ENCODE measurements at places on chromosomes 5 and 9.

GRCh38 chr5:77133061-77133758 is 46.1 kb upstream of the ZBED3 start:
- no peak for DNase-seq

GRCh38 chr5:3787604-3788003 is 192.0 kb downstream of the IRX1 start:
- no peak for DNase-seq

DNA sequence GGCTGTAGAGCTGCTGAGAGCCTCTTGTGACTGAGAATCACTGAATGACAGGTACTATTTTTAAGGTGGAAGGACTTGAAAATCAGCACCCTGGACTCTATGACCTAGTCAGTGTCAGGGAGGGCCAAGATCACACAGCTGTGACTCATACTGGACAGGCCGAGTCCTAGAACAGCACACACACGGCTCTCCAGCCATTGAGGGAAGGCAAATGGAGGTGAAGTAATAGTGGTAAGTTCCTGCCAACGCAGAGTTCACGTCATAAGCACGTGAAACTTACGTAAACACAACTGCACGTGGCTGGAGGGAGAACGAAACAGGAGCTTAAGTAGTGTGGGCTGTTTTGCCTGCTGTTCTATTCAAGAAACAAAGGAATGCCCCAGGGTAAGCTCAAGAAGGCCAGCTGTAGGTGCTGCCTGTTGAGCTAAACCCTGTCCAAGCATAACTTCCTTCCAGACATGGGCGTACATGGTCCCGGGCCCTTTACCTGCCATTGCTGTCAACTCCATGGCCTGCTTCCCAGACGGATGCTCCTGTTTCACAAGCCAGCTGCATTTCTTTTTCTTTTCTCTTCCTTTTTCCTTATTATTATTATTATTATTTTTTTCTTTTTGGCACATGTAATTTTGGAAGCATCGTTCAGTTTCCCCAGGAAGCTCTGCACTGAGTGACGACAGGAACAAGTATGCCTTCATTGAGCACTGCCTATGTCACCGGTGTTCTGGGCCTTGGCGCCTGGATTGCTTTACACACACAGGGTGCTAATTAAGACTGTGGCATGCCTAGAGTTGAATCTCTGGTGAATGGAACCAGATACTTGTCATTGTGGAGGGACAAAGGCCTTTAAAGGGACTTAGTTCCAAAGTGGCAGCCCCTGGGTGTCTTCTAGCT is 10.2 kb upstream of the LCP2 start:
- DNase-seq, result no peak

- DNase-seq, result no peak
Measured at GRCh38 chr9:33315371-33315770, 25.1 kb downstream of the NFX1 start.

DNA sequence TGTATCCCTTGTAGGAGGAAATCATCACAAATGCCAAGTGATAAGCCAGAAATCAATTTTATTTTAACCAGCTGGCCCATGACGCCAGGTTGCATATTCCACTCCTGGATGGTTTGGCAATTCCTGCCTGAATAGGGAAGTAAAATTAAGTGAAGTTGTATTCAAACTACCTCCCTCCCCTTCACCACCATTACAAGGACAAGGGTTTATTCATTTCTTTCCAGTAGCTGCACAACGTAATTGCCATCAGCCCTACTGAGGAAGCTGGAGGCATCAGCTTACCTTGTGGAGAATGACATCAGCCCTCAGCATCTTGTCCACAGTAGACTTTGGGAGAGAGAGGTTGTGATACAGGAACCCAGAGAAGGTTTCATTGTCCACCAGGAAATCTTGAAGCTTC is 66.6 kb downstream of the ABCA1 start:
- DNase-seq, result no peak

GRCh38 chr9:33375238-33375840 is 27.0 kb downstream of the AQP7 start:
- no peak for DNase-seq

DNA sequence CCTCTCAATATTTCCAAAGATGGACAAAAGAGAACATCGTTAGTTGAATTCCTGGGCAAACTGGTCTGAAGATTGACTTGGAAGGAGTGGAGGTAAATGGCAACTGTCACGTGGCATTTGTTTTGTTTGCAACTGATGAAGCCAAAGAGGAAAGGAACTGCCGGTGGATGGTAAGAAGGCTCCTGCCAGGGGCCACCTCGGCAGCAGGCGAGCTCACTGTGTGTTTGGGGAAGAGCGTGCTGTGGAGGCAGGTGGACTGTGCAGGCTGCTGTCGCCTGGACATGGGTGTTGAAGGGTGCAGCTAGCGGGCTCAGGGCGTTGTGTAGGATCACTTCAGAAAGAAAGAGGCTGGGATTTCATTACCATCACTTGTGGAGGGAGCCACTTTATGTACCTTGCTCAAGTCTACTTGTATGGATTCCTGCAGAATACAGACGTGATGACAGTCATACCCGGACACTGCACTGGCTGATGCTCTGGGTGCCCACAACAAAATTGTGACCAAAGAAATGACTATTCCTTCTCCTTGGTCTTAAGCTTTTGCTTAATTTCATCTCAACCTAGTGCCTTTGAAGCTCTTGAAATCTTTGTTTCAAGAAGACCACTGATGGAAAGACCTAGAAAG is 72.7 kb downstream of the MAP1B start:
- no peak for DNase-seq

- DNase-seq, result no peak
Measured at GRCh38 chr5:42855811-42856210, 44.1 kb upstream of the SELENOP start.

DNA sequence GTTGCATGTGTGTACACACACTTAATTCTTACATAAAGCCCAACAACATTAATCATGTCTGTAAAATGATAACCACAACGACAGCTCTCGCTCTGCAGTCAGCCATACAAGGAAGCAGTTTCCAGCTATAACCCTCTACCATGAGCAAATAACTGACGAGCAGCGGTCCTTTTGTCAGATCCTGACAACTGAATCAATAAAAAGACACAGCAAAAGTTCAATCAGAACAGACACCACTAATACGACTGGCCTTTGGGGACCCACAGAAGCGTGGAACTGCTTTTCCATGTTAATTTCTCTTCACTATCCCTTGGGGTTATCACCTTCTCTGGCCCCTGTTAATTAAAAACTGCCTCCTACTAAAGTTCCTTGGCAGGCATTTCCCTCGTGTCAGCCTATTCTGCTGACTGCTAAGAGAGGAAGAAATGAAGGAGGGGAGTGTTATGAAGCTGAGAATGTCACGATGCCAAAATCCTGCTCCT is 722.8 kb upstream of the GRAMD2B start:
- no peak for DNase-seq

GRCh38 chr5:133297293-133297692 is 245.5 kb downstream of the HSPA4 start:
- no peak for DNase-seq

DNA sequence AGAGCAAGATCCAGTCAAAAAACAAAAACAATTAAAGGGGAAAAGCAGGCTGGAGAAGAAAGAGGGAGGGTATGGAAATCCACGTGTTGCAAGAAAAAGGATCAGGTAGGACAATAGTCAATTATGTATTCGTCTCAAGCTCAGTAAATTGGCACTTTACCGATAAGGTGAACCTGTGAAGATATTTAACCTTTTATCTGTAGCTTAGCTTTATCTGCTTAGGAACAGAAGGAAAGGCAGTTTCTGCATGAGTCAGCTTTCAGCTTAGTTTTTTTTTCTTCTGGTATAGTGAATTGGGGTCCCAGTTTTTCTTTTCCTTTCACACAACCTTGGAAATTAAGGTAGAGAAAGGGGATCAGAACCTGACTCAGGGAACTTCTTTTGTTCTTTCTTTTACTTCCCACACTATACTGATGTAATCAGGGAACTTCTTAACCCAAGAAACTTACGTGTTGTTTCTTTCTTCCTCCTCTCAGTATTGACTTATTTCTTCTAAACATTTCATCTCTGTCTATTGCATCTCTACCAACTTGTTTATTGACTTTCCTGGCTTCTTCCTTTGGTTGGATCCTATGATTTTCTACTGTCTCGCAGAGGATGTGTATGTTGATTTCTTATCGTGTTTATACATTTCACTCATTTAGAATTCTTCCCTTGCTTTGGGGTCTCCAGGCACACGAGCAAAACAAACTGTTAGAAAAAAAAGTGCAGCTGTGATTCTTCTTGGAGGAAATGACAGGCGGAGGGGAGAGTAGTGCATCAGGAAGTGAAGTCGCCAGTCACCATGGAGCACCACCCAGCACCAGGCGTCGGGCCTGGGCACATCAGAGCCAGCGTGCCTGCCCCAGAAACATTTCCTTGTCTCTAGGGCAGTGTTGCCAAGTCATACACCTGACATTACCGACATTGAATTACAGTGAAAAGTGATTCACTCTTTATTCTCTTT is 123.0 kb upstream of the LHFPL2 start:
- DNase-seq, result no peak

GRCh38 chr9:133785753-133786370 is 47.7 kb upstream of the SARDH start:
- no peak for DNase-seq

GRCh38 chr5:42507451-42508097 is 84.3 kb downstream of the GHR start:
- DNase-seq, result no peak

DNA sequence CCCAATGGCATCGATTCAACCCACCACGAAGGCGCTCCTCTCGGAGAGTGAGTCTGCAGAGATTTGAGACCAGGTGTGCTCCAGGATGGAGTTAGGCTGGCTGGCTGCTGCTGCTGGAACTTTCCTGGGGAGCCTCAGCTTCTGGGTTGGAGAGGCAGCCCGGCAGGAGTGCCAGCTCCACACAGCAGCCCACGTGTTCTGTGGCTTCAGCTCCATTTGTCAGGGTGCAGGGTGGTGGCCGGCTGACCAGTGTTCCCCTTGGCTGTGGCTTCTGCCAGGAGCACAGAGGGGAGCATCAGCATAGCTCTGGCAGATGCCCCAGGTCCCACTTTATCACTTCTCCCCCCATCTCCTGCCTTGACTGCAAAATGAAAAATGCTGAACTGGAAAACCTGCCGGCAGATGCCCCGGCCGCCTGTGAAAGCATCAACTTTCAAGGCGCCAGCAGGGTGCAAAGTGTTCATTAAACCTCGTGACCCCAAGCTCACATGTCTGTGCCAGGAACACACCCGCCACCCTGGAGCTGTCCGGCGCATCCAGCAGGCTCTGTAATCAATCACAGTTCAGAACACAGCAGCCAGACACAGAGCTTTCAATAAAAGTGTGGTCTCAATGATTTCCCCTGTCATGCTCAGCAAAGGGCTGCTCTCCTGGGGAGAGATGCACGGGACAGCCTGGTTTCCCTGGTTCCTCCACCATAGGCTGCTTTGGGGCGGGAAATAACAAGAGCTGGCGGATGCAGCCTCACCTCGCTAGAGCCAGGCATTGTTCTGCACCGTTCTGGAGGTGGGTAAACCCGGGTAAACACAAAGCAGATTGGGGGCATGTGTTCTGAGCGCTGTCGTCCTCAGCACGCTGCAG is 53.2 kb downstream of the TRIP13 start:
- DNase-seq, result no peak

GRCh38 chr9:86491468-86492266 is 137.5 kb upstream of the TUT7 start:
- no peak for DNase-seq

DNA sequence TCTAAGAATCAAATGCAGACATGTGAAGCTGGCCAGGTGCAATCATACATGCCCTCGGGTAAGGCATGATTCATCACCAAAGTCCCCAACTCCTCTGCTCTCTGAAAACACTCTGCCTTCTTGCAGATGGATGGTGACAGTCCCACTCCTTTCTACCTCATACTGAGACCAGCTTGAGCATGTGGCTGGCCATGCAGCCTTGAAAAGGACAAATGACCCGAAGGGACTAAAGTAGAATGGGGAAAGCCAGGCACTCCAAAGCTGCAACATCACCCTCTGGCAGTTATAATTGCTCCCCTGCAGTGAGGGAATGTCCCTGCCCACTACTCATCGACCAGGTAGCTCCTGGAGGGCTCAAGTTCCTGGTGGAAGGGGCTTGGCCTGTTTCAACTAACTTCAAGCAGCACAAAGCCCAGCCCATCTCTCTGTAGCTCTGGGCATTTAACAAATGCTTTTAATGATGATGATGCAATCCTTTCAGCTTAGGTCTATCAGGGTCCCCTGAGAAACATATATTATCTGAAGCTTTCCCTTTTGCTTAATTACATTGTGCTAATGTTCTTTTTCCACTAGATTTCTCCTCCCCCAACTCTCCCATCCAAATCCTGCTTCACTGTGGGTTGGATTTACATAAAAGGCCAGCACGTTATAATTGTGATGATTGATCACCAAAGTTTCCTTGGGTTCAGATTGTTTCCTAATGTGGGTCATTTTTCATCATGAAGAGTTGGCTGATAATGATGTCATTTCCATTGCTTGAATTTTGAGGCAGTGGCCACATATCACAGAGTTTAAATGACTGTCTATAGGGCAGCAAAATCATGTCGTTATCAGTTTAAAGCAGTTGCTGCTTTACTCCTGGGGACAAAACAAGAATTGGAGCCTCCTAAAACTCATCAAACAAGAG is 436.5 kb upstream of the SLC30A5 start:
- DNase-seq, result no peak

GRCh38 chr5:119322948-119323537 is 32.8 kb upstream of the TNFAIP8 start:
- no peak for DNase-seq

DNA sequence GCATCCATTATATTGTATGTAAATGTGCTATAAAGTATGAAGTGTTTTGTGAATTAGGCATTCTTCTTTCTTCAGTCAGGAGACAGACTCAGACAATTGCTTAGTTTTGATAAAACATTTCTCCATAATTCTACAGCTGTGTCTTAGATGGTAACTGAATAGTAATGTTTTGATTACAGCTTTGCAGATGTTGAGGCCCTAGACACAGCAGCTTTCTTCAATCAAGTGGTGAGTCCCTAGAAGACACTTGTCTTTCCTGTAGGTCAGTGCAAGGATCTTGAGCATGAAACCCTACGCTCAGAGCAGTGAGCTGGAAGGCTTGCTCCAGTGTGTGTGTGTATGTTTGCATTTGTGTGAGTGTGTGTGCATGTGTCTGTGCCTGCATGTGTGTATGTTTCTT is 46.8 kb upstream of the CD180 start:
- DNase-seq, result no peak

GRCh38 chr5:103340717-103341388 is 82.3 kb downstream of the MACIR start:
- no peak for DNase-seq
